ENCODE measurements at places on chromosomes 6 and 20.

DNA sequence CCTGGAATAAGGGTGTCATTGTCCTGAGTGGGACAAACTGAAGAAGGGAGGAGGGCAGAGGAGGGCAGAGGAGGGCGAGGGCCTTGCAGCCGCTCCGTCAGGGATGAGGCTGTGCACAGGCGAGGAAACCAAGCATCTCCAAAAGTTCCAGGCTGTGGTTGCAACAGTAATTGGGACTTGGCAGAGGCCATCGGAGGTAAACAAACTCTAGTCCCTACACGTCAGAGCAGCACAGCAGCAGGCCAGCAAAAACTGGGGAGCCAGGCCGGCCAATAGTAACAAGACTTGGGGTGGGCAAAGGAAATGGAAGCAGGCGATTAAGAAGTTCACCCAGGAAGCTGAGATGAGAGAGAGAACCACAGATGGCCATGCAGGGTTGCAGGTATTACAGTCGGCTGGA is 142.8 kb downstream of the SMOC2 start:
- DNase-seq, result no peak

GRCh38 chr20:21238818-21239536 is 64.2 kb upstream of the XRN2 start:
- DNase-seq, result no peak

GRCh38 chr20:21353236-21353635 is 44.1 kb downstream of the NKX2-4 start:
- no peak for DNase-seq

DNA sequence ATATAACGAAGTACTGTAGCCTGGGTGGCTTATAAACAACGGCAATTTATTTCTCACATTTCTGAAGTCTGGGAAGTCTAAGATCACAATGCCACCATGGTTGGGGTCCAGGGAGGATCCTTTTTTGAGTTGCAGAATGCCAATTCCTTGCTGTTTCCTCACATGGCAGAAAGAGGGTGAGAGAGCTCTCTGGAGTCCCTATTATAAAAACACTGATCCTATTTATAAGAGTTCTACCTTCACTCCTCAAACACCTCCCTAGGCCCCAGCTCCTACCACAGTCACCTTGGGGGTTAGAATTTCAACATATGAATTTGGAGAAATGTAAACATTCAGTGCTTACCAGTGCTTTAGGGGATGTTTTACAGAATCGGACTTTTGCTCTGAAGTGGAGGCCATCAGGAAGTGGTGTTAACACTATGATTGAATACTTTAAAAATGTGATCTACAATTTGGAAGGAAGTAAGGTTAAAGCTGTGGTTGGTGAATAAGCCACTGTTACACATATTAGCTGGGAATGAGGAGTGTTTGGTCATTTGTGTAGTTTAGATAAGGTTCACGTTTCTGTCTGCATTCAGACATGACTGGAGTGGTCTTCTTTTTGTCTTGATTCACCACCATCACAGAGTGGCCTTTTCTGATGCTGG is 79.9 kb upstream of the SPTLC3 start:
- DNase-seq, result no peak

DNA sequence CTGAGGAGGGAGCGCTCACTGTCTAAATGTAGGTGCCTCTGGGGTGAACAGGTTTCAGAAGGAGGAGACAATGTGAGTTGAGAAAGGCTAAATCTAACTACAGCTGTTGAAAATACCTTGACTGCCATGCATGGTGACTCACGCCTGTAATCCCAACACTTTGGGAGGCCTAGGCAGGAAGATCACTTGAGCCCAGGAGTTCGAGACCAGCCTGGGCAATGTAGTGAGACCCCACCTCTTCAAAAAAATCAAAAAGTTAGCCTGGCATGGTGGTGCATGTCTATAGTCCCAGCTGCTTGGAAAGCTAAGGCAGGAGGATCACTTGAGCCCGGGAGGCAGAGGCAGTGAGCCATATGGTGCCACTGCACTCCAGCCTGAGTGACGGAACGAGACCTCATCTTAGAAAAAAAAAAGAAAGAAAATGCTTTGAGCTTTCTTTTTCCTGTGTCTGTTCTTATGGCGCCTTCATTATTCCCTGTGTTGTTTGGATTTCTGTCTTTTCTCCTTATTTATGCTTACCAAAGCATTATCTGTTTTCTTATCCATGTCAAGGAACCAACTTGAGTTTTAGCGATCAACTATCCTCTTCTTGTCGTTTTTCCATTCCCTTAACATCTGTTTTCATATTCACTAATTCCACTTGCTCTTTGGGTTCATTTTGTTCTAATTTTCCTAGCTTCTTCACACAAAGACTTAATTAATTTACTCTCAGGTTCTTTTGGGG is 8.5 kb downstream of the SLC2A10 start:
- no peak for DNase-seq

- no peak for DNase-seq
These were observed 15.1 kb upstream of the SNRPB start for GRCh38 chr20:2485661-2486060.

DNA sequence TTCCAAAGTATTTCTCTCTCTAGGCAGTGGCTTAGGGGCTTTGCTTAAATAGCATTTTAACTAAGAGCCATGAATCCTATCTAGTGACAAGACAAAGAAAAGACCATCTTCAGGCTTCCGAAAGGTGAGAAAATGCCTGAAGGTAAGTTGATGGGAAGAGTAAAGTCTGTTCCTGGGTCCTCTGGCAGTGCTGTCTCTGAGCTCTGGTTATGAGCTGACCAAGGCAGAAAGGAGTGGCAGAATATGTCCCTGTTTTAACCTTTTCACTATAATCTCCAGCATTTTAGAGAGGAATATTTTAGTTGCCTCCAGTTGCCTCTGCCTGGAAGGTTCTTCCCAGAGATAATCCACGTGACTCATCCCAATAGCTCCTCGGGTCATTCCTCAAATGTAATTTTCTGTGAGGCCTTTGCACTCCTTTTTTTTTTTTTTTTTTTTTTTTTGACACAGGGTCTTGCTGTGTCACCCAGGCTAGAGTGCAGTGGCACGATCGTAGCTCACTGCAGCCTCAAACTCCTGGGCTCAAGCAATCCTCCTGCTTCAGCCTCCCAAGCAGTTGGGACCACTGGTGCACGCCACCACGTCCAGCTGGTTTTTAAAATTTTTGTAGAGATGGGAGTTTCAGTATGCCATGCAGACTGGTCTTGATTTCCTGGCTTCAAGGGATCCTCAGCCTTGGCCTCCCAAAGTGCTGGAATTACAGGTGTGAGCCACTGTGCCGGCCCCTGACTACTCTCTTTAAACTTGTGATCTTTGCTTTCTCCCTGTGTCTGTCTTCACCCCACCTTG is 3.7 kb upstream of the ARMH2 start:
- DNase-seq, result no peak

- no peak for DNase-seq
These were observed 116.5 kb downstream of the TCP11 start for GRCh38 chr6:35024551-35025054.

Measured in activated CD8-positive, alpha-beta memory T cell treated with anti-CD3 and anti-CD28 coated beads for 4 hours (primary cell).